HepG2 (cell line): ENCODE measurements at places on chromosomes 16 and 17. TPM values are rescaled to one million over a fixed set of nuclear protein-coding genes. Genes with fewer than 3 reads are reported as not detected.

Gene WFIKKN1
- 2.4 and 4.9 TPM in 2 replicates for total RNA-seq

DNA sequence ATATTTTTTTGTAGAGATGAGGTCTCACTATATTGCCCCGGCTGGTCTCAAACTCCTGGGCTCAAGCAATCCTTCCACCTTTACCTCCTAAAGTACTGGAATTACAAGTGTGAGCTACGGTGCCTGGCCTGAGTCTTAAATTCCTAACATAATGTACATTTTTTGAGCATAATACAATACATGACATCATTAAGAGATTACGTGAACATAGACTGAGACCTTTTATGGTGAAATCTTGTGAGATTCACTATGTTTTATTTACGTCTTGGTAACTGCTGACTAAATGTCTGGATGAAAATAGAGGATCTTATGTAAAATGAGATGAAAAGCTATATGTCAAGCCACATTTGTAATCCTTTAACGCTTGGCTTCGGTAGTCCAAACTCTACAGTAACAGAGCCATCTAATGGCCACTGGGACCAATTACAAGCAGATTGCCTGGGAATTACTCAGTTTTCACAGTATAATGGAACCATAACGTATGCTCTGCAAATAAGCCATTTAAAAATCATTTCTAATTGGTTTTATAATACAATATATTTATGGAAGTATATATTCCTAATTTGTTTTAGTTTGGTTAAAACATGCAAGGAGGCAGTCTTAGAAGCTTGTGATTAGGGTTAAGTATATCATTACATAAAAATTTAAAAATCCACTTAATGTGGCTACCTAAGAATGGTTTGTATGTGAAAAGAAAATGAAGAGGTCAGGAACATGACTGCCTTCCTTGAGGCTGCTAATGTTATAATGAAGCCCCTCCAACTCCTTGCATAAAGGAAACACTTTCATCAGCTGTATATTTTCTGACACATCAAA, 8.1 kb upstream of the EFCAB13 start:
- no peak overlapping the region for H3K4me3 ChIP-seq
- no peaks in the 10 kb centered on the region for H3K36me3 ChIP-seq
- peak; percentile 71 for DNase-seq

DNA sequence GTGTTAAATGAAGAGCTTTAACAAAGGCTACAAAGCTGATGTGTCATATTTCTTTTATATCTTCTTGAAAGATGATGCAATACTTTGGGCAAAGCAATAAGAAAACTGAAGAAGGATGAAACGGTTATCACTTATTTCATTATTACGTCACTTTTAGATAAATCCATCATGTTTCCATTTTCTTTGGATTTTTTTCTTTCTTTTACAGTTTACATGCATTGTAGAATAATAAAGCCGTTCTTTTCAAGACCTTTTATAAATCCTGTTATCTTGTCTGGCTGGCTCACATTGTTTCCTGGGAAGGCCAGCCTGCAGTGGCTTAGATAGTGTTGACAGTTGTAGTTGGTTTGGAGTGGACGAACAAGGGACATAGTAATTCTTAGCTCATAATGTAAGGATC, 28.9 kb downstream of the TANC2 start:
- no peak for DNase-seq
- no peaks in the 10 kb centered on the region for H3K4me1 ChIP-seq
- H3K27ac ChIP-seq = no peak overlapping the region
- no peaks in the 10 kb centered on the region for H3K36me3 ChIP-seq

DNA sequence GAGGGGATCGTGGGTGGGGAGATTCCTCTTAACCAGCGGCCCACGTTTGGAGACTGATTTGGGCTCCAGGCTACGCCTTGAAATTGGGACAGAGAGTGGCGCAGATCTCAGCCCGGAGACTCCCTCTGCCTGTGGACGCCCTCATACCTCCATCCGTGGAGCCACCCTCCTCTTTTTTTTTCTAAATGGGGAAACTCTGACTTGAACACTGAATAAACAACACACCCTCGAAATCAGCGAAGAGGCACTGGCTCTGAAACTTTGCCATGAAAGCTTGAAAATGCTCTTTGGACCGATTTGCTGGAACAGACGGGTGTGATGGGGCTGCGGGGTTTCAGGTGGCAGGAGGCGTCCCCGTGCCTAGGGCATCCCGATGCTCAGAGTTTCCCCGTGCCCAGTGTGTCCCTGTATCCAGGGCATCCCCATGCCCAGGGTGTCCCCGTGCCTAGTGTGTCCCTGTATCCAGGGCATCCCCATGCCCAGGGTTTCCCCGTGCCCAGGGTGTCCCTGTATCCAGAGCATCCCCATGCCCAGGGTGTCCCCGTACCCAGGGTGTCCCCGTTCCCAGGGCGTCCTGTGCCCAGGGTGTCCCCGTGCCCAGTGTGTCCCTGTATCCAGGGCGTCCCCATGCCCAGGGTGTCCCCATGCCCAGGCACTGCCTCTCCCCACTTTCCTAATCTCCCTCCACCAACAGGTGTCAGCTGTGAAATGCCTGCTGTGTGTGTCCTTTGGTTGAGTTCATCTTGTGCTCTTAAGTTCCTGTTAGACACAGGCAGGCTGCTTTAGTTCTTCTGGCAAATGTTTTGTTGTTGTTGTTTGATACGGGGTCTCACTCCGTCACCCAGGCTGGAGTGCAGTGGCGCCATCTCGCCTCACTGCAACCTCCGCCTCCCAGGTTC, 187.0 kb downstream of the SEC14L1 start:
- H3K4me1 ChIP-seq = peaks cover 72% of the 10 kb centered on the region
- no peak overlapping the region for H3K4me3 ChIP-seq
- H3K27ac ChIP-seq = no peak overlapping the region
- DNase-seq = no peak
- no peaks in the 10 kb centered on the region for H3K27me3 ChIP-seq

Gene HOXB6
- total RNA-seq = not detected in 2 replicates

DNA sequence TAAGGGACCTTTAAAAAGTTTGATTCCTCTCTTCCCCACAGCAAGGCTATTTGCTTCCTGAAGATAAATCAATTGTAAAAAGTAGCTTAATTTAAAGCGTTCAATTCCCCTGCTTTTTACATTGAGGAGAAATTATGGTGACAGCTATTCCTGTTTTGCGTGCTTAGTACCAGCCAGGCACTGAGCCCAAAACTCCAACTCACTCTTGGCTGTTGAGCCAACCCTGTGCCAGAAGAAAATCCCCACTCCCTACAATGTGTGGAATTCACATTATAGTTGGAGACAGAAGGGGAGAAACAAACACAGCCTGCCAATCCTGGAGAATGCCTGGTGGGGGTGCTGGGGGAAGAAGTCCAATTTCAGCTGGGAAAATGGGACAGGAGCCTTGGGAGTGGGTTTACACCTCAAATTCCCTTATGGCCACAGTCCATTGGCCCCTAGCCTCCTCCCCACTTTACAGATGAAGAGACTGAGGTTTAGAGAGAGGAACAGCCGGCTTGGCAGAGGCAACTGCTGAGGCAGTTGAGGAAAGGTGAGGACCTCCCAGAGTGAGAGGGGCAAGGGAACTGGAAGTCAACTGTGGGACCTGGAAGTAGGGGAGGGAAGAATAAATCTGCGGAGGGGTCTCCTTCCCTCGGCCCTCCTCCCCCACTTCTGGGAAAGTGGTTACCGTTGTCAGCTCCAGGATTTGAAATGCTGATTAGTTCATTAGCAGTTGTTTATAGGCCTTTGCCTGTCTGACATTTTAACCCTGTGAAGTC, 26.1 kb downstream of the CDH1 start:
- DNase-seq = no peak
- no peak overlapping the region for H3K27ac ChIP-seq
- H3K4me1 ChIP-seq = peaks cover 18% of the 10 kb centered on the region
- no peaks in the 10 kb centered on the region for H3K36me3 ChIP-seq

GRCh38 chr17:20983359-20983637, 59.5 kb downstream of the USP22 start:
- H3K36me3 ChIP-seq = peaks cover 4% of the 10 kb centered on the region; the same call in 1 of the 2 replicates
- no peak for DNase-seq
- H3K27ac ChIP-seq = no peak overlapping the region
- H3K4me1 ChIP-seq = peaks cover 11% of the 10 kb centered on the region; the same call in 1 of the 2 replicates
- no peak overlapping the region for H3K4me3 ChIP-seq

DNA sequence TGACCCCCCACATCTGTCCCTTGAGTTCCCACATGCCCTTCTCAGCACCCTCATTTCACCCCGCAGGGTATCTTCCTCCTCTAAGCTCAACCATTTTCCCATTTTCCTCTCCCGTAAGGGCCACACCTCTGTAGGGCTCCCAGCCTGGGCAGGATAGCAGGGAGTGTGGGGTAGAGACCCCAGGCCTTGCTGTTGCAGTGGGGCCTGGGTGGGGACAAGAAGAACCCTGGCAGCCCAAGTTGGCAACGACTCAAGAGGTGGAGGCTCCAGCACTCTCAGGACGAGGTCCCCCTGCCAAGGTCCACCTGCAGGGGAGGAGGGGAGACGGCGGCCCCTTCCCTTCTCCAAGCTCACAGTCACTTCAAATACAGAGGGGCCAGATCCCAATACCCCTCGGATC, 2.0 kb upstream of the TMEM92 start:
- H3K27me3 ChIP-seq = peaks cover 10% of the 10 kb centered on the region; the same call in 1 of the 2 replicates
- no peak overlapping the region for H3K27ac ChIP-seq
- DNase-seq = no peak

DNA sequence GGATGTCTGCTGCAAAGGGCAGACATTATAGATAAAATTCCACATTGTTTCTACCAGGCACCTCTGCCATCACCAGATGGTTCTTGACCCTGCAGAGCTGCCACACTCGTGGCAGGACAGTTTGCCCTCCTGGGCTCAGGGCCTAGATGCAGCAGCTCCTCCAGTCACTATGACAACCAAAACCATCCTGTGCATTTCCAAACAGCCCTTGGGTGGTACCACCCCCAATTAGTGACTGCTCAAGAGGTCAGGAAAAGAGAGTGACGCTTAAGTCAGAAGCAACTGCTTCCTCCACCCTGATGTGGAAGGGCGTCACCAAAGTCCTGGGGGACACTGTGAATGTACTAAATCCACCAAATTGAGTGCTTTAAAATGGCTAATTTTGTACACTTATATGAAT, 109.2 kb downstream of the C16orf95 start:
- H3K27ac ChIP-seq = no peak overlapping the region
- H3K27me3 ChIP-seq = no peaks in the 10 kb centered on the region
- no peaks in the 10 kb centered on the region for H3K36me3 ChIP-seq
- no peak overlapping the region for H3K4me3 ChIP-seq

DNA sequence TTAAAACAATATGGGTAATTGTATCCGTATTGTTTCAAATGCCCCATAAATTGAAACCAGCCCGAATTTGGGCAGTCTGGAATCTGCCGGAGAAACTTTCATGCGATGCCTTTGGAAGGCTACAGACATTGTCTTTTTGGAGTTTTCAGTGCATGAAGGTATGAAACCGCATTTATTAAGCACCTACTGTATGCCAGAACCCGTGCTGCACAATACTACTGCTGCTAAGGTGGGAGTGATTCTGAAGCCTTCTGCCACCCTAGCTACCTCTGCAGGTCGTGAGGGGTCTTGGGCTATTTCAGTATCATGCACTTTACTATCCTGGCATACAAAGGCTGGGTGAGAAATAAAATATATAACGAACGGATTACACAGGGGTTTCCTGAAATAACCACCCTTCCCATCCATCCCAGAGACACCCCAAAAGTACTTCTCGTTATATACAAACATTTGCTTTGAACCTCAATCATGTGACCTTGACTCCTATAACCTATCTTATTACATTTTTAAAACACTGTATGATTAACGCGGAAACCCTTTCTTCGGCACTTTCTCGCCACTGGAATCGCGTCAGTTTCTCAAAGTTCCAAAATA, 1.0 kb upstream of the MSI2 start:
- no peaks in the 10 kb centered on the region for H3K27me3 ChIP-seq
- H3K4me1 ChIP-seq = peaks cover 48% of the 10 kb centered on the region
- no peak for DNase-seq
- peak overlapping the region; percentile 79 for H3K4me3 ChIP-seq

DNA sequence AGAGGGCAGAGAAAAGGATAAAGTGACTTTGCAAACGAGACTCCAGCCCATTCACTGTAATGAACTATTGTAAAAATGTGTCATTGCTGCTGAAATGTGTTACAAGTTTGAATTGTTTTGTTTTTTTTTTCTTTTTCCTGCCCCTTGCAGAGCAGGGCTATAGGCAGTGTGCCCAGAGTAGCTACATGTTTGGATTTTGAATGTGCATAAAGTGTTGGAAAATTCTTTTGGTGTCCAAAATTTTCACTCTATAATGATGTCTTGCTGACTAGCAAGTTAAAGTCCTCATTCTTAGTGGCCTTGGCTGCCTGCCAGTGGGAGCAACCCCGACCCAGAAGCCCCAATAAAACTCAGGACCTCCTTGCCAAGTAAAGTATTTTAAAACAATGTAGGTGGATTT, 66.5 kb downstream of the IGF2BP1 start:
- H3K36me3 ChIP-seq = no peaks in the 10 kb centered on the region
- no peak overlapping the region for H3K27ac ChIP-seq
- H3K4me1 ChIP-seq = peaks cover 30% of the 10 kb centered on the region
- H3K27me3 ChIP-seq = no peaks in the 10 kb centered on the region

Gene PIPOX
- 87.3 and 118 TPM in 2 replicates for total RNA-seq

Gene CTRB1
- total RNA-seq = not detected in 2 replicates

Gene NUPR1
- total RNA-seq = 18.0 and 23.9 TPM in 2 replicates

- H3K27ac ChIP-seq = no peak overlapping the region
- no peaks in the 10 kb centered on the region for H3K36me3 ChIP-seq
- no peaks in the 10 kb centered on the region for H3K4me1 ChIP-seq
Observed at GRCh38 chr17:15091825-15092224, 173.3 kb downstream of the PMP22 start.

Gene GNGT2
- not detected in 2 replicates for total RNA-seq

DNA sequence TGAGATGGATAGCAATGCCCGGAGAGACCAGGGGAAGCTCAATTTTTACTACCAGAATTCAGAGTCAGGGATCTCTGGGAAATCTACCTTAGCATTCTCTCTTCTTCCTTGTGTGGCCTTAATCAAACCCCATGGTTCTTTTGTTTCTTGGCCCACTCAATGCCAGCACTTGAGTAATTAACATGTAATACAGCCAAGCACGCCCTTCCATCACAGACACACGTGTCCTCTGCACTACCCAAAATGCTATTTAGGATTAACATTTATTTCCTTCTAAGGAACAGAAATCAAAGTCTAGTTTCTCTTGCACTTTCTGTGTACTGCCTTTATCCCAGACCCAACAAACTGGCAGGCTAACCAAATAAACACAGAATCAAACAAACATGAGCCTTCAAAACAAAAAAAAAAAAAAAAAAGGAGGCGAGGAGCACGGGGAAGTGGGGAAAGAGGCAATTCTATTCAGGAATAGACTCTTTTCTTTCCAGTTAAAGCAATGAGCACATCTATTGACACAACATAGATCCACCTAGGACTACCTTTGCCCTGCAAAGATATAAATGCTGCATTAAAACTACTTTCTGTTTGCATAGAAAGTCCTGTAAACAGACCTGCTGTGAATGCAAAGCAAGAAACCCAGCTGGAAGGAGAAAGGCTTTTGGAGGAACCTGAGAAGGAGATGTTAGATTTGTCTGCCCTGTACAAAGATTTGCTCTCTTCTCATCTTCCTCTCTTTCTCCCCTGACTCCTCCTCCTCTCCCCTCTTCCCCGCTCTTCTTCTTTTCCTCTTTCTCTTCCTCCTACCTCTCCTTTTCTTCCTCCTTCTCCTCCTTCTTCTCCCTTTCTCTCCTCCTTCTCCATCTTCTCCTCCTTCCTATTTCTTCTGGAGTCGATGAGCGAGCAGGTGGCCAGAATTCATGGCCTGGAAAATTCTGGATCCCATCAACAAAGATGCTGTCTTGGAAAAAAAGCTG, 294.4 kb downstream of the NPIPA8 start:
- H3K36me3 ChIP-seq = no peaks in the 10 kb centered on the region
- no peak for DNase-seq
- no peaks in the 10 kb centered on the region for H3K27me3 ChIP-seq
- H3K4me3 ChIP-seq = no peak overlapping the region
